ENCODE measurements at places on chromosomes 1 and 21.

- no peak for DNase-seq
Observed at GRCh38 chr1:92461364-92462097, 25.2 kb downstream of the GFI1 start.

- DNase-seq: peak; percentile 77
Observed at GRCh38 chr1:234997896-234998741, 130.5 kb downstream of the TOMM20 start.

GRCh38 chr1:67741736-67742135 lies 56.7 kb downstream of the GADD45A start:
- DNase-seq: no peak

DNA sequence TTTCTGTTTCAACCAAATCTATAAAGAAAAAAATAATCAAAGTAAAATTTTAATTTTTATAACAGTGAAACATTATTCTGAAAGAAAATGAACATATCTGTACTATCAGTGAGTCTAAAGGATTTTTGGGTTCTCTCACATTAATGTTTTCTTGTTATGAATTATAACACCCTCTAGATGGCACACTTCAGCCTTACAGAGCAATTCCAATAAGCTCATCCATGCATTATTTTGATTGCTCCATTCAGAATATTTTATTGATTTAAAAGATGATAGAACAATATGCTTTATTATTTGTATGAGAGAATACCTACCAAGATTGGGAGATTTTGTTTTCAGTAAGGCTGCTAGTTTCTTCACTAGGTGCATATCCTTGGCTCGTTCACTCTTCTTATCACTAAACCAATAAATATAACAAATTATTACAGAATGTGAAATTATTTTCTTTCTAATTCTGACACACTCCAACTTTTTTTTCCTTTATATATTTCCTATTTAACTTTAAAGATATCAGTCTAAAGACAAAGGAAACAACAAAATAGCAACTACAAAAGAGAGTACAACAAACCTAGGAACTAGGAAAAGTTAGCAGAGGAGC lies 82.4 kb downstream of the RAB3GAP2 start:
- DNase-seq: no peak

DNA sequence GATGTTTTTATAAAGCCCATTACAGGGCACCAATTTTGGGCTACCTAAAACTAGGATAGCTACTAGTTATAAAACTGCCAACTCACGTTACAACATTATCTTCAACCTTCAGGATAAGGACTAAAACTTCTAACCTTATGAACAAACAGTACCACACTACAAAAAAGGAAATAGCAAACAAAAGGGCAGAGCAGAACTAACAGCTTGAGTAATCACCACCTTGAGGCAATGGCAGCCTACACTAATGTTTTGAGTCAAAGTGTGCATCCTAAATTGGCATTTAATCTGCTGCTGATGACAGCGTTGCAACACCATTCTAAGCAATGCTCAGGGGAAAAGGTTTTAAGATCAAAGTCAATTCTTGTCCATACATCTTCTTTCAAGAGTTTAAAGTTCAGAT lies 27.2 kb downstream of the PTP4A2 start:
- DNase-seq: no peak

- DNase-seq: no peak
Observed at GRCh38 chr1:17097787-17098186, 21.5 kb downstream of the PADI2 start.

DNA sequence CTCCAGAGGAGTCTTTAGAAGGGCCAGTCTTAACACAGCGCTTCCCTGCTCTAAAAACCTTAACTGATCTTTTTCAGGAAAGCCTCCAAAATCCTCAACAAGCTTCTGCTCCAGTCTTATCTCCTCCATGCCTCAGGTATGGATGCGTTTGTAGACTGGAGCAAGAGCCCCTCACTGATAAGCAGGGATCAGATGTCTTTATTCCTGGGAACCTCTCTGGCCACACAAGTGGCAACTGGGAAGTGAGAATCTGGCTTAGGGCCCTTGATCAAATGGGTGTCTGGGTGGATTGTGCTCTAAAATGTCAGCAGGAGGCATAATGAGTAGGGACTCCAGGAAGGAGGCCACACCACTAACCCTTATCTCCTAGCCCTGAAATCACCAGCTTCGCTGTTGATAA lies 1.4 kb downstream of the ZBTB8A start:
- no peak for DNase-seq

- DNase-seq: no peak
Observed at GRCh38 chr1:223036479-223036845, 106.6 kb downstream of the TLR5 start.

GRCh38 chr21:45073301-45074047 lies 906 bp upstream of the ADARB1 start:
- no peak for DNase-seq

DNA sequence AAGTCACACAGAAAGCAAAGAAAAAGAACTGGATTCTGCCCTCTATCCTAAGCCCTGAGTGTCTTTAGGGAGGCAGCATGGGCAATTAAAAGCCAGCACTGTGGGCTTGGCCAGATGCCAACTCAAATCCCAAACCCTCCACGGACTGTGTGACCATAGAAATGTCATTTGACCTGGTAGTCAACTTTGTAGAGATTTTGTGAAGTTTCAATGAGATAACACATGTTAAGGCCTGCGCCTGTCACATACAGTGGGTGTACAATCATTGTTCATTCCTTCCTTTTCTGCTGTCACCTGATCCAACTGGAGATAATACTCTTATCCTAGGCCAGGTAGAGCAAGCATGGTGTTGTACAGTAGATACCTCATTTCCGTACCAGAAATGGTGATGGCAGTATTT lies 54.2 kb downstream of the TMEM53 start:
- DNase-seq: no peak

GRCh38 chr1:12763479-12763878 lies 10.1 kb upstream of the PRAMEF12 start:
- DNase-seq: no peak

- DNase-seq: peak; percentile 85
Observed at GRCh38 chr1:154760469-154760933, 109.6 kb downstream of the KCNN3 start.

GRCh38 chr1:172125812-172126430 lies 284.6 kb downstream of the DNM3 start:
- DNase-seq: no peak

DNA sequence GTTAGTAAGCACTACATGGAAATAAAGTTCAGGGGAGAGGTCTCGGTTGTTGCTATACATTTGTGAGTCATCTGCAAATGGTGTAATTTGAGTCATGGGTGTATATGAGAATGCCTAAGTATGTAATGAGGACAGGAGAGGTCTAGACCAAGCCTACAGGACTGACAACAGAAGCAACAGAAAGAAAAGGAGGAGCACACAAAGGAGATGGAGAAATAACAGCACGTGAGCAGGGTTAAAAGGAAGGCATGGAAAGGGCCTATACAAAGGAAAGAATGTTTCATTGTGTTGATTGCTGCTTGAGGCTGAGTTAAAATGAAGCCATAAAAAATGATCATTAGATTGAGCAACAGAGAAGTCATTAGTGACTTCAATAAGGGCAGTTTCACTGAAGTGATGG lies 28.0 kb upstream of the PRKAA2 start:
- DNase-seq: no peak

GRCh38 chr1:118960567-118961136 lies 27.5 kb downstream of the TBX15 start:
- DNase-seq: peak; percentile 28

DNA sequence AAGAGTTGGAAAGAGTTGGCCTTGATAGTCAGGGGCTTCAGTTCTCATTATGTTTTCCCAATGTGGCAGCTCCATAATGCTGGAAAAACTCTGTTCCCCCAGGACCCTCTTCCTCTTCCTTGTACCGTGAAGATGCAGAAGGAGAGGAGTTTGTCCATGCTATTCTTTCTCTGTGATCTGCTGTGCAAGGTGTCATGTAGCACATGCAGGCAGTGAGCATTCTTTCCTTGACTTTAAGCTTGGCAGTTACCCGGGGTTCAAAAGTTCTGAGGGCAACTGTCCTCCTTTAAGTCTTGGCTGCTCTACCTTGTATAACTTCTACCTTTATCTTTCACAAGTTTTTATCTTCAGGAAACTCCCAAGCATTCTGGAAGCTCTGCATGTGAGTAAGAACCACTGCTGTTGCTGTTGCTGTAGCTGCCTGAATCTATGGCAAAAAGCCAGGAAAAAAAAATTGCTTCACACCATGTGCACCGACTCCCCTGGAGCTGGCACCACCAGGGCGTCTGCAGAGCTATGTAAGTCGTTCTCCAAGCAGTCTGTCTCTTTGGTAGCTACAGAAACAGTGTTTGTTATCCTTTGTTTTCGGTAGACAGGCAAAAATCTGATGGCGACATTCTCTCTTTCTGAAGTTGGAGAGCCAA lies 42.7 kb upstream of the SLC16A1 start:
- DNase-seq: peak; percentile 69

DNA sequence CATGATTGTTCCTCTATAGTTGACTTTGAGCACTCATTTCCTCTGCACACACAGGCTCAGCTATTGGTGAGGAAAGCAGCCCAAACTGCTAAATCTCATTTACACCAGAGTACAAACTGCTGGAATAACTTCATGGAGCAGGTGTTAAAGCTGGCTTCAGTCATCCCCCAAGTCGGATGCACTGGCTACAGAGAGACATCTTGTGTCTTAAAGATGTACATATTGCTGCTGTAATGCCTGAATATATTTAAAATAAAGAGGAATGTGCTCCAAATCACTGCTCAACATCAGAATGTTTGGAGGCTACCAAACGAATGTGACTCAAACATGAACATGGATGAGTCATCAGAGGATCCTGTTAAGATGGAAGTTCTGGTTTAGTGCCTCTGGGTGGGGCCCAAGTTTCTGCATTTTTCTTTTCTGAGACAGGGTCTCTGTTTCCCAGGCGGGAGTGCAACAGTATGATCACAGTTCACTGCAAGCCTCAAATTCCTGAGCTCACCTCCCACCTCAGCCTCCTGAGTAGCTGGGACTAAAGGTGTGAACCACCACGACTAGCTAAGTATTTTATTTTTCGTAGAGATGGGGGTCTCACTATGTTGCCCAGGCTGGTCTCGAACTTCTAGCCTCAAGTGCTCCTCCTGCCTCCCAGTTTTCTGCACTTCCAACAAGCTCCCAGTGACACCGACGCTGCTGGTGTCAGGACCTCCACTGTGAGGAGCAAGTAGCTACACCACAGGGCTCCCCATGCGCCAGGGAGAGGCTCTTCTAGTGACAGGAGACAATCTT lies 79.0 kb upstream of the KRTAP19-8 start:
- DNase-seq: no peak

DNA sequence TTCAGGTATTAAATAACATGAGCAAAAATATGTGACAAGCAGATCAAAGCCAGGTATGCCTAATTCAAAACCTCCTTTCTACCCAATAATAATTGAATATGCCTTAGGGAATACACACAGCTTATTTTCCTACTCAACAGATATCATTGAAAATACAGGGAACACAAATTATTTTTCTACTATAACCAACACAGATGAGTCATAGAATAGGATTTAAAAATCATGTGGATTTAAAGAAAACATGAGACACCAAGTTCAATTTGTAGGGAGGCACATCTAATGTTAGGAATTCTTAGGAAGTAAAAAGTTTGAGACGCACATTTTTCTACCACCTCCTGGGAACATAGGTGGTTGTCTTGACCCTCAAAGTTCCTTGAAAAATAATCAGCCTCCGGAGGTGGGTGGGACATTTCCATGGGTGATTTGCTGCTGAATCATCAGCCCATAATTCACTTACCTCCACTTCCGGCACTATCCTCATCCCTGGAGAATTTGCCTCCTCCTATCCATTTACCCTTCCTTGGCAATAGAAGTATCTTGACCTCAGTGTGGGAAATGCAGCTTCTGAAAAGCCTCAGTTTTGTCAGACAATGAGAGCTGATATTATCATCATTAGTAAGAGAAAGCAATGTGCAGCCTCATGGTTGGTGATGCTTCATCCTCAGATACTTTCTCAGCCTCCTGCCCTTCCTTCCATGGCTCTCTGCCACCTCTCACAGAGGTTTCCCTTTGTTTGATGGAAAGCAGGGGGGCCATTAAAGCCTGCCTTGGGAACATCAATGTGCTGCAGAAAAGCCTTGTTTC lies 33.5 kb upstream of the RGS4 start:
- DNase-seq: no peak

DNA sequence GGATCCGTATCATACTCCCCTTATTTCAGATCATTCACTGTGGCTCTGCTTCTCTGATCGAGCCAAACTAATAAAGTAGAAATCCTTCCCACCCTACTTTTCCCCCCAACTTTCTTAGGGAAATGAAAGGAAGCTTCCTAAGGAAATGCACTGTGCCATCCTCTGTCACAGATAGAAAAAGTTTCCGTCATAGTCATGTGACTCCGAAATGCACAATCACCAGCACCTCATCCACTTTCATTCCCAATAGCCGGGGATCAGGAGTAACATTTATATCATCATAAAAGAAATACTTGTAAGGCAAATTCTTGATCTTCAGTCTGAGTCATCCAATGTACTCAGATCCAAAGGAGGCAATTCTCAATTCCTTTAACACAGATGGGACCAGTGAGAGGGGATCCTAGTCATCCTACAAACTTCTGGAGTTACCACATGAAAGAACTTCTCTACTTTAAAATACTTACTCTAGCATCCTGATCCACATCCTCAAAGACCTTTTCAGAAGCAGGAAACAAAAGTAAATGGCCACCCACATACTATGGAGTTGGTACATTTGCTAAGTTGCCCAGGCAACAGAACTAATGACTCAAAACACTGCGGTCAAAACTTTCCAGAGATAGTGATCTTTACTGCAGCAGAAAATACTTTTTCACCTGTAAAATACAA lies 97.8 kb upstream of the ZC3H11B start:
- no peak for DNase-seq

DNA sequence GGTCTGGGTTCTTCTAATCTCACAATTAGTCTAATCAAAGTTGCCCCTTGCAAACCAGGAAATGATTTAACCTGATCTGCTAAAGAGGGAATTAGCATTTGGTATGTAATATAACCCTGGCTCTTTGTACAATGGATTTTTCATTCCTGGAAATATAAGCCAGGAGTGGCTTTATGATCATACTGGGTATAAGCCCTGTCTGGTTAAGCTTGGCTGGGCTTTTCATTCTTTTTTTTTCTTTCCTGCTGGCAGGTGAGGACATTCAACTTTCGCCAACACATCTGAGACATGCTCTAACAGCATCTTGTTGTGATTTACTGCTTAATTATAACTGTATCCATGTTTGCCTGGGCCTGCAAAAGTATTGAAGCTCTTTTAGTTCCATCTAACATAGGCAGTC lies 20.4 kb upstream of the SDE2 start:
- no peak for DNase-seq

Data from left ventricle myocardium superior (tissue), 1 donor.